ENCODE measurements at places on chromosomes 1 and 21. TPM values are rescaled to one million over a fixed set of nuclear protein-coding genes. Genes with fewer than 3 reads are reported as not detected.

The PAPPA2 gene
- 7.9 TPM for total RNA-seq

The PPCS gene
- total RNA-seq, result 66.6 TPM

The CELA2B gene
- total RNA-seq, result not detected

The PDC gene
- total RNA-seq, result not detected

The CCDC185 gene
- not detected for total RNA-seq

The ARHGEF10L gene
- total RNA-seq, result 10.7 TPM

The CSMD2 gene
- 0.58 TPM for total RNA-seq

The ILF2 gene
- total RNA-seq, result 114 TPM

The CDCA8 gene
- 0.60 TPM for total RNA-seq

The FCRL6 gene
- not detected for total RNA-seq

The VCAM1 gene
- total RNA-seq, result 5.4 TPM

The CASZ1 gene
- under 0.01 TPM for total RNA-seq

The C1orf141 gene
- not detected for total RNA-seq

The TRIM45 gene
- total RNA-seq, result 2.1 TPM

The ANGPTL1 gene
- total RNA-seq, result 43.1 TPM

The SCAMP3 gene
- 61.1 TPM for total RNA-seq

The PADI2 gene
- not detected for total RNA-seq

The GIPC2 gene
- 0.23 TPM for total RNA-seq

All from pericardium fibroblast (primary cell).